ENCODE measurements at places on chromosomes 4 and X. TPM values are rescaled to one million over a fixed set of nuclear protein-coding genes. Genes with fewer than 3 reads are reported as not detected.

Gene ZNF827
- 15.5 TPM for total RNA-seq

GRCh38 chr4:60359746-60360367 lies 840.3 kb upstream of the ADGRL3 start:
- DNase-seq: no peak

GRCh38 chr4:146949559-146949958 lies 3.9 kb upstream of the TTC29 start:
- no peak for DNase-seq

DNA sequence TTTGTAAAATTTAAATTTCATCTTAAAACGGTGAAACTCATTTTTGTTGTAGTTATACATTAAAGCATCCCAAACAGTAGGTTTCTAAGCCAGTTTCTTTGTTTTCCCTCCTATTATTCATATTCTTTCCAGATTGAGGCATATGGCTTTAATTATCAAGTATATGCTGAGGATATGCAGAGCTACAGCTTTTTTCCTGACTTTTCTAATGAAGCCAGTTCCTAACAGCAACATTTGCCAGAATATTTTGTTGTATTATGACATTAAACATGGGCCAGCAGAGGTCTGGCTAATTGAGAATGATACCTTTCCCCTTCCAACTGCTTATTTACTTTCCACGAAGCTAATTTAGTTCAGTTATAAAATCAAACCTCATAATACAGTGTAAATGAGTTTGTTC lies 75.3 kb downstream of the SLIT2 start:
- no peak for DNase-seq

Gene VEGFC
- 11.4 TPM for total RNA-seq

DNA sequence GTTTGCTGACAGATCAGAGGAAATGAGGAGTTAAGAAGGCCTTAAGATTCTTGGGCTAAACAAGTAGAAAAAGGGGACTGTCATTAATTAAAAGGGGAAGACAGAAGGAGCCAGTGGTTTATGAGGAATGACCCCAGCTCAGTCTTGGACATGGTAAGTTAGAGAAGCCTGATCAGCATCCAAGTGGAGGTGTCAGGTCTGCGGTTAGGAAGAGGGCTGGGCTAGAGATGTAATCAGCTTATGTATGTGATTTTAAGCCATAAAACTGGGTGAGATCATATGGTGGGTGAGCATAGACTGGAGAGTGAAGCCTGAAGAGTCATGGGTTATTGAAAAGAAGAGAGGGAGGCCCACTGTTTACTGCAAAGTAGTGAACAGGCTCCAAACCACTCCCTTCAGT lies 246.1 kb downstream of the NR3C2 start:
- DNase-seq: no peak

Gene OPHN1
- total RNA-seq: 4.1 TPM

DNA sequence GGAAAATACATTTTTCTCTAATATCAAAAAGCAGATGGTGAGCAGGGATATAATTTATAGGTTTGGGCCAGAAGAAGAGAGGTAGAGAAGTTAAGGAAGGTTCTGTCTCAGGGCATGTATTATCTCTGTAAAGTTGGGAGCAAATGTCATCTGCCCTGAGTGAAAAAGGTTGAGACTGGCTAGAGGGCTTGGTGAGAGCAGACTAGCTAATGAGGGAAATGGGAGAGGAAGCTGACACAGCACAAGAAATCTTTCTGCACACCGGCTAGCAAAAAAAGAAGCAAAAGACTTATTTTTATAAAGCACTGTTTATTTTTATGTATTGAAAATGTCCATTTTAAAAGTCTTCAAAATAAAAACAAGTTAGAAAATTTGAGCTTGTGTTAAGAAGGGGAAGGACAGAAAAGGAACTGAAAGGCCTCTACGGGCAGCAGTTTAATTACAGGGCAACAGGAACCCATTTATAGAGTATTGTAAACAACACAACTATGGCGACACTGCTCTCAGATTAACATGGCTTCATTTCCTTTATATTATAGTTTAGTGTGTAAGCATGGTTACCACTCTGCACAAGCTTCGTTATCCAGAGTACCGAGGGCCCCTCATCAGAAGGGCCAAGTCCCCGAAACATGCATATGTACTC lies 17.4 kb downstream of the CD40LG start:
- no peak for DNase-seq

Gene RNF150
- 40.3 TPM for total RNA-seq

Gene FDCSP
- not detected for total RNA-seq

Gene VCX
- not detected for total RNA-seq

DNA sequence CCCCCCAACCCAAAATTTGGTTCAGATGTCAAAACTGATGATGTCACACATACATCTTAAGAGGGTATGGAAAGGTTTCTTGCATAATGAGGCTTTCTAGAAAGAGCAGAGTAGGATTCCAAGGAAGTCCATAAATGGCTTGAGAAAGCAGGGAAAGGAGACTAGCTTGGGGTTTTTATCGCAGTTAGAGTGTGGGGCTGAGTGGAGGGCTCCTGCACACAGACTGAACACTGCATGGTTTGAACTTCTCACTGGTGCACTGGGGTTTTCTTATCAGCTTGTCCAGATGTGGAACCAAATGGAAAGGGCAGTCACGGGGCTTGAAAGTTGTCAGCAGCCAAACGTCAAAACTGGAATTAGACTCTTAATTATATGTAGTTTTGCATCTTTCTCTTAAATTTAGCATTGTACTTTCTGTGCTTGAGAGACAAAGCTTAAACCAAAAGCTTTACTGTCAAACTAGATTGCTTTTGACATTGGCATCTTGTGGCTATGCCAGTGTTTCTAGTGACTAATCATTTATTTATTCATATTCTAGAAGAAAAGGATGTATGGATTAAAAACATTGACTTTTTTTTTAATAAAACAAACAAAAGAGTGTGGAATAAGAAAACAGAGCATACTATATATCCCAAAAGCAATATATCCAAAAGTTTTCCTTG lies 78.3 kb upstream of the STIM2 start:
- no peak for DNase-seq

DNA sequence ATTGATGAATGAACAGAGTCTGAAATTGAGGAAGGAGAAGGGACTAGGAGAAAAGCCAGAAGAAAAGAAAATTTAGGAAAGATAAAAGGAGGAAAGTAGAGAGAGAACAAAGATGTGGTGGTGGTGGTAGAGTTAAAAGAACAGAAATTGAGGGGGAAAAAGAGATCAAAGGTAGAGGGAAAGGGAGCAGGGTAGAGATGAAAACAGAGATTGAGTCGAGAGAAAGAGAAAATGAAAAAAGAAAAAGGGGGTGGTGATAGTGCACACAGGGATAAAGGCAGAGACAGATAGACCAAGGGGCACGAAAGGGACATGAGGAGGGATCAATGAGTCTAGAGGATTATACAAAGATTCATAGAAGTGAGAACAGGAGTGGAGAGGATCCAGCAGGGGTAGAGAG lies 3.9 kb downstream of the ALAS2 start:
- DNase-seq: no peak

- no peak for DNase-seq
Observed at GRCh38 chrX:5928224-5928623, 300.4 kb downstream of the NLGN4X start.

DNA sequence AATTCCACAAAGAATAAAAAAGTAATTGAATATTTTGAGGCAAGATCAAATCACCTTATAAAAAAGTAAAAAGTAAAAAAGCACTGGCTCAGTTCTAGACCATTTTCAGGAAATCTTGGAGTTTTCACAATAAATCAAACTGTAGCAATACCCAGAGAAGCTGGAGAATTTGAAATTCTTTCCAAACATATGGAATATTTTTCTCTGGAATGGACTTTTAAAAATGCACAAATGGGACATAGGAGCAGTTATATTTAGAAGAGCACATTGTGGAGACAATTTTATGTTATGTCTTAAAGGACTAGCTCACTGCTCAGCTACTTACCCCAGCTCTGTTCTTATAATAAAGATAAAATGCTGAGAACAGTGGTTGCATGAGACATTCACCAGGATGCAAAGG lies 211.9 kb upstream of the KIT start:
- DNase-seq: no peak

GRCh38 chr4:8261851-8262535 lies 7.6 kb upstream of the HTRA3 start:
- DNase-seq: peak; percentile 58

DNA sequence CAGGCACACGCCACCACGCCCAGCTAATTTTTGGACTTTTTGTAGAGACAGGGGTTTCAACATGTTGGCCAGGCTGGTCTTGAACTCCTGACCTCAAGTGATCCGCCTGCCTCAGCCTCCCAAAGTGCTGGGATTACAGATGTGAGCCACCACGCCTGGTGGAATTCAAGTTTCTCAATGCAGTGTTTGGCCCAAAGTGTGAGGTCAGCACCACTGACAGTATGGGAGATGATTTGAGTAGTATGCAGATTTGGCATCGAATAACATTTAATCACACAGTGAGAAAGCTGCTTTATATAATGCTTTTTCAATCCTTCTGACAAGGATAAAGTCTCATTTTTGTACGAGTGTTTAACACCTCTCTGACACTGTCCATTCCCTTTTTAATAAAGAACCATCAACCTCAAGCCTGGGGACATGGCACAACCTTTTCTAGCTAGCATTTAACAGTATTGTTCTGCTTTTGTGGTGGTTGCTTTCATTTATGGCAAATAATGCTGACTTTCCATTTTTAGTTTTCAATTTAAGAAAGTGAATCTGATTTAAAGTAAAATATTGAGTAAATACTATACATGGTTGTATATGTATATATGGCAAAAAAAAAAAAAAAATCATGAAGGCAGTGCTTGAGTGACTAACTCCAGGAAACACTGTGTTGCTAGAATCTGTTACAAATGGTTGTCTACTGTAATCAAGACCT lies 4.3 kb upstream of the NSUN7 start:
- DNase-seq: no peak

Gene XAGE2
- not detected for total RNA-seq

DNA sequence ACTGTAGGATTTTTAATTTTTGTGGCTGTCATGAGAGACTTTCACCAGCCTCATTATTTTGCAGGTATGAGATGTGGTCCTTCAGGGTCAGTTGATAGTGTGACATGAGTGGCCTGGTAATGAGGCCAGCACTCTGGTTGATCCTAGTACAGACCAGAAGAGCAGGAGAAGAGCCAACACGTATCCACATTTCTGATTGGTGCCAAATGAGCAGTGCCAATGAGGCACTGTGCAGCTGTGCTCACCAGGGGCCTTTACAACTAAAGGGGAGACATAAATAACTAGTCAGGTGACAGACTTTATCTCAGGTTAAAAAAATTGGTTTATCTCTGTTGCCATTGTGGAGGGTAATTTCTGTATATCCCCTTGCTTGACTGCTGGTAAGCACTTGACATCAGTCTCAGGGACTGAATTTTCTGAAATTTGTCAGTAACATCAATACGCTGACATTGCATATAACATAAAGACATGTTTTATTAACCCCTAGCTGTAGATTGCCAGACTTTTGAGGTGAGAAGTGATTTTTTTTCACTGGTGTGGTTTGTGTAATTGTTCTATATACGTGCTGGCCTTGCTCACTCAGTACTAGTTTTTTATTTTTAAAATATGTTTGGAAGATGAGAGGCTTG lies 101.2 kb downstream of the AFF1 start:
- no peak for DNase-seq

DNA sequence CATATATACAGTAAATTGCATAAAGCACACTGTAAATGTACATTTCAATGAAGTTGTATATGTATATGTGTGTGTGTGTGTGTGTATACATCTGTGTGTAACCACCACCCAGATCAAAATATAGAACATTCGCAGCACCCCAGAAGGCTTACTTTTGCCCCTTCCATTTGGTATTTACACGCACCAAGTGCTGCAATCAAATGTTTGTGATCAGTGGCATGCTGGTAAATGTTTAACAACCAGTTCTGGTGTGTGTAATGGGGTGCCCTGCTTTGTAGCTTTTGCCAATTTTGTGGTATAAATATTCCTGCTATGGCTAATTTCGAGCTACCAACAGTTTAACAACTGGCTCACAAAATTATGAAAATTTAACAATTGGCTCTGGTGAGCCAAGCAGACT lies 101.3 kb downstream of the RTL5 start:
- DNase-seq: no peak

Gene DCAF12L2
- 0.20 TPM for total RNA-seq

- DNase-seq: no peak
Observed at GRCh38 chr4:151948351-151949016, 187.7 kb upstream of the GATB start.

- no peak for DNase-seq
Observed at GRCh38 chrX:77786365-77786680, 307 bp upstream of the ATRX start.

- DNase-seq: no peak
Observed at GRCh38 chrX:21725496-21725895, 32.4 kb downstream of the SMPX start.

DNA sequence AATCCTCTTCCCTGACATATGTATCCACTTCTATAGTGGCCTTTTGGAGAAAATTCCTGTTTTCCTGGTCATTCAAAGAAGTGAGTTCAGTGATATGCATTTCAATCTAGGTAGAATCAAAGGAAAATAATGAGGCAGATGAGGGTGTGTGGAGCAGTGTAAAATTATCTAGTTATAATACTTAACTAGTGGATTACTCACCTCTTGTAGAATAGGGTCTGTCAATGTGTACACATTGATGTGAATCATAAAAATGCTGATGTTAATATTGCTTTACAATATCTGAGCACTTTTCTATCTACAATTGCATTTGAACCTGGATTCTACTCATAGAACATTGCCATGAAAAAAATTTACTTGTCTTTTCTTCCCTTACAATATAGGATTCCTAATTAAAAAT lies 293.5 kb downstream of the GBA3 start:
- no peak for DNase-seq

Gene GPR119
- not detected for total RNA-seq

Gene RAB39B
- 0.60 TPM for total RNA-seq

GRCh38 chr4:14700544-14700943 lies 301.7 kb upstream of the CPEB2 start:
- no peak for DNase-seq

GRCh38 chr4:109978704-109979454 lies 66.2 kb downstream of the EGF start:
- DNase-seq: no peak

GRCh38 chr4:104749062-104749461 lies 254.4 kb upstream of the CXXC4 start:
- DNase-seq: no peak

Gene RS1
- not detected for total RNA-seq

GRCh38 chr4:127304356-127304755 lies 328.4 kb upstream of the INTU start:
- DNase-seq: no peak

Gene SRD5A3
- total RNA-seq: 9.9 TPM

Gene ADH1C
- 3.6 TPM for total RNA-seq

Gene ADH1B
- 277 TPM for total RNA-seq

DNA sequence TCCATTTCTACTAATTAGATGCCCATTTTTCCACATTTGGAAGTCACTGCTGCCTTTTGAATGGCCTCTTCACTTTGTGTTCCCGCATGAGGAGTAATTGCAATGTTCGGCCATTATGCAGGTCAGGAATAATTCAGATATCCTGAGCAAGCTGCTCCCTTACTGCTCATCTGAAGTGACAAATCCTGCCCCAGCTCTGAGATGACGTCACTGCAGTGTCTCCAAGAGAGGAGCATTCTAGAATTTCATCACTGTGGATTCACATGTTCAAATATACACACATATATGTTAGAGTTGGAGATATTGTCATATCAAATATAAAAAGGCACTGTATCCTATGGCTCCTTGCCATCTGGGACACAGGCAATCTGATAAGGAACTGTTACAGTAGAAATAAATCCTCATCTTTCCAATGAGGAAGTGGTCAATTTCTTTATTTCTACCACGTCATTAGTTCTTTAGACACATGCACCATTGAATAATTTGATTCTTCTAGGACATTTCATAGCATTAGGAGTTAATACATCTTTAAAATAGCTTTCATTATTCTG lies 706.9 kb upstream of the TENM3 start:
- DNase-seq: no peak

- DNase-seq: no peak
Observed at GRCh38 chr4:88286897-88287296, 2.5 kb upstream of the PPM1K start.
